Omental fat pad (tissue), 4 donors: ENCODE measurements at places on chromosomes 3 and 15. TPM values are rescaled to one million over a fixed set of nuclear protein-coding genes. Genes with fewer than 3 reads are reported as not detected.

Gene RBSN
- 24.0 TPM for total RNA-seq

Gene ROBO2
- 1.3 TPM for total RNA-seq

Gene MTMR10
- 50.8 TPM for total RNA-seq

Gene ANKUB1
- not detected for total RNA-seq

Gene GOLGA8H
- total RNA-seq: 1.2 TPM

Gene ADAMTS7
- 6.1 TPM for total RNA-seq

Gene DOCK3
- 2.5 TPM for total RNA-seq

DNA sequence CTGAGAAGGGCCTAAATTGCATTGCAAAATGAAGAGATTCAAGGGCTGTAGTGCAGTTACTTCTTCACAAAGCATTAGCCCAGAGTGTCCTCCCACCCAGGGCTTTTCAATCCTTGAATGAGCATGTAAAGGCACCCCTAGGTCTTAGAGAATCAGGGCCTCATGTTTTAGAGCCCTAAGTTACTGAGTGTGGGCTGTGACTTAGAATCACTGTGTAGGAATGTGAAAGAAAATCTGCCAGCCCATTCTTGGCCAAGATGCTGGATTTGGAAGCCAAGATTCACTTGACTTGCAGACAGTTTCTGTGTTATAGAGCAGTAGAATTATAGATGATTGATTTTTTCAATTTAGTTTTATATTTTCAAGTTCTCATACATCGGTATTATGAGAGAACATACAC, 153.2 kb downstream of the MYRIP start:
- no peak for DNase-seq

GRCh38 chr3:13274125-13274524, 146.0 kb downstream of the NUP210 start:
- DNase-seq: no peak

GRCh38 chr3:53303957-53304356, 43.4 kb downstream of the DCP1A start:
- no peak for DNase-seq

DNA sequence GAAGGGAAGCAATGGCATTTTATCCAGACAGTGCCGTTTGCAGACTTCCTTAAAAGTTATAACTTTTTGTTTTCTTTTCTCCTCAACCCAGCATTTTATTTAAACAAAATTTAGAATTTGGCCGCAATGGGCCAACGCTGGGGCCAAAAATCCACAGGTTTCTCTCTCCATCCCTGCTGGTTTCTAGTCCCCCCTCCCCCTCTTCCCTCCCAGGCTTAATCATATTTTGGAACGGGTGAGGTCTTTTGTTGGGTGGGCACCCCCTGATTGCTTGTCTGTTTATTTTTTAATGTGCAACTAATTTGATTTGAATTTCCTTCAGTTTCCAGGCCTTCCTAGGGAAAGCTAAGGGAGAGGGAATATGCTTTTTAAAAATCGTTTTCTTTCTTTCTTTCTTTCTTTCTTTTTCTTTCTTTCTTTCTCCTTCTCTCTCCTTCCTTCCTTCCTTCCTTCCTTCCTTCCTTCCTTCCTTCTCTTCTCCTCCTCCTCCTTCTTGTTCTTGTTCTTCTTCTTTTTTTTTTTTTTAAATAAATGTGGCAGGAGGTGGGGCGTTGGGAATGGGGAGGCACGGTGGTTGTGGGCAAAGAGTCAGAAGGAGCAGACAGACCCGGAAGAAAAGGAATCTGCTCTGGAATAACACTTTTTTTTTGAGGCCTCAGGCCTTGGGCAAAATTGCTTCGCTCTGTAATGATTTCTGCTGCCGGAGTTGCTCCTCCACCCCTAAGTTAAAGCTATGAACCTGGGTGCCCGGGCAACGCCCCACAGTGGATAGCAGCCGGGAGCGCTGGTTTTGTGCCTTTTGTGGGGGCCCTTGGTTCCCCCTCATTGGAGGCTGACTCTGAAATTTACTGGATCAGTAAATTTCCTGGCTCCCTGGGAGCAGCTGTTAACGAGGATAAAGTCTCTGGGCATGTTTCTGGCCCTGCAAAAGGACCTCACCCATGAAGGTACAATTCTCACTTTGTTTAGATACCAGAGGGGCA, 1.9 kb downstream of the FNDC3B start:
- DNase-seq: no peak

DNA sequence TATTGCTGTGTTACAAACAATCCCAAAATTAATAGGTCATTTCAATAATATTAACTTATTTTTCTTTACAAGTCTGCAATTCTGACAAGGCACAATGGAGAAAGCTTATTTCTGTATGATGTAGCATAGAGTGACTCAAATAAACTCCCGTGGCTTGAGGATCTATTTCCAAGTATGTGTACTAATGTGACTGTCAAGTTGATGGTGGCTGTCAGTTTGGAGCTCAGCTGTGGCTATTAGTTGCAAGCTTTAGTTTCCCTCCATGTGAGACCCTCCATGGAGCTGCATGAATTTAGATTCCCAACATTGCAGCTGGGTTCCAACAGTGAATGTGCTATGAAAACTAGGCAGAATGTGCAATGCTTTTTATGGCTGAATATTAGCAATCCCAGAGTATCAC, 515.5 kb upstream of the GBE1 start:
- DNase-seq: no peak

GRCh38 chr15:61680260-61681037, 379.8 kb downstream of the VPS13C start:
- no peak for DNase-seq

DNA sequence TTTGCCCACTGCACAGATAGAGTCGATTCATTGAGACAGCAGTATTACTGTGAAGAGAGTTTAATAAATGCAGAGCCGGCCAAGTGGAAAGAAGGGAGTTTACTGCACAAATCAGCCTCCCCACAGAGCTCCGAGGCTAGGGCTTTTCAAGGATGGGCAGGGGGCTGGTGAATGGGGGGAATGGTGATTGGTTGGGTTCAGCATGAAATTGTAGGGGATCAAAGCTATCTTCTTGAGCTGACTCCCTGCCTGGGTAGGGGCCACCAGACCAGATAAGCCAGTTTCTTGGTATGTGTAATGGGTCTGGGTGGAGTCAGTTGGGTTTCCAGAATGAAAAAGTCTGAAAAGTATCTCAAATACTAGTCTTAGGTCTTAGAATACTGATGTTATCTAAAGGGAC, 66.6 kb downstream of the SYNPR start:
- no peak for DNase-seq

DNA sequence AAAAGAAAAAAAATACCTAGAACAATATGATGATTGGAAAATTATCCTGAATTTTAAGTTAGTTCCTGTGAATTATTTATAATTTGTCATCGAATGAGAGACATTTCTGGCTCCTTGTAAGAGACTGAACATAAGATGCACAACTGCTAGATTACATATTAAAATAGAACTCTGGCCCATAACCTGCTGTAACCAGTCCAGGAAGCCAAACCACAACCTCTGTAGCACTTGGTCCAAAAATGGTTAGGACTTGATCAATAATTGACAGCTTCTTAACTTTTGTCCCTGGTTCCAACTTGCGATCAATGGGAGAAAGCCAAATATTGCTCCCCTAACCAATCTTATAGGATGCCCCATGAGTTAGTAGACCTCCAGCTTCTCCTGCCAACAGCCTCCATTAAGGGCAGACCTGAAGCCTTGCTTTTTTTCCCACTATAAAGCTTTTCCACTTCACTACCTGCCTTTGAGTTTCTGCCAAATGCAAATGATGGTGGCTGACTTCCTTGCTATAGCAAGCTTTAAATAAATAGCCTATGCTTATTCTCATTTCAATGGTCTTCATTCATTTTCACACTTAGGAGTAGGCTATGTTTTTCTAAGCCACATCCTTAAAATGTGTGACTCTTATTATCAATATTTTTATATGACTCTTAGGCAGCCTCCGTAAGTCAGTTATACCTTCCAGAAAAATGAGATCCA, 224.0 kb upstream of the ARHGEF26 start:
- no peak for DNase-seq

DNA sequence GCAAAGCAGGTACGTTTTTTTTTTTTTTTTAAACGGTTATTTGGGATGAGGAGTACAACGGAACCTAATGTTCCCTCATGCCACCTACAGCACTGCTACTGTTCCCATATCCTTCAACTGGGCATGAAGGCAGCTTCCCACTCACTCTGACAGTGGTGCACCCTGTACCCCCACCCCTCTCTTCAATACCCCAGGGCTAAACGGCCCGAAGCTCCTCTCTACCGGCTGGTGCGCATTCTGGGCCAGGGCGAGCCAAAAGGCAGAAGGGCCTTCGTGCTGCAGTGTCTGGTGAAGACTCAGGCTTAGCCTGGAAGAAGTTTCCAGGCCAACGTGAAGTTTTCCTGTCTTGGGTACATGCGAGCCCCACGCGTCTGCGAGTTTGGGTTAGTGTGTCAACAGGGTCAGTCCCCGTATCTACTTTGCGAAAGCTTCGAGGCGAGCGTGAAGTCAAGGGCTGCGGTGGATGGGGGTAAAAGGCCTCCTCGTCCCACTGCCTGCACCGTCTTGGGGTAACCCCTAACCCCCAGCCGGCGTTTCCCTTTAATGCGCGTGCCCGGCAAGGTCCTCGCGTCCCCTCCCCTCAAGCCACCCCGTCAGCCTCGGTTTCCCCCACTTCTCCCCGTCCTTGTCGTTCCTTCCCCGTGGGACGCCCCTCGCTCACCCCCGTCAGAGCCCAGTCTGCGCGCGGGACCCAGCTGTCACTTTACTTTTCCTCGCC, 765 bp upstream of the UBE2E2 start:
- peak; percentile 34 for DNase-seq

DNA sequence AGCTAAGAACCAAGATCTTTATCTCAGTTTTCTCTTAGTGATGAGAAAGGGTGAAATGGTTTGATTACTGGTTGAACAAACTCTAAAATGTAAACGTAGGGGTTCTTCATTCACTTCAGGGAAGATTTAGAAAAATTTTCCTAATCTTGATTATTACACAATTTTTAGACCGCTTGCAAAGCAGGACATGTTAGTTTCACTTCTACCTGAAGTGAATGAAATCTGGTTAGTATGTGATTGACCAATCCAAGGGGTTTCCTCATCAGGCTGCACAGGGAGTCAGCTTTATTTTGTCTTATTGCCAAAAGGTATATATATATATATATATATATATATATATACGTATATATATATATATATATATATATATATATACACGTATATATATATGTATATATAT, 740.4 kb downstream of the TUSC7 start:
- DNase-seq: no peak

- peak; percentile 34 for DNase-seq
Observed at GRCh38 chr3:194206320-194206719, 70.4 kb downstream of the HES1 start.

DNA sequence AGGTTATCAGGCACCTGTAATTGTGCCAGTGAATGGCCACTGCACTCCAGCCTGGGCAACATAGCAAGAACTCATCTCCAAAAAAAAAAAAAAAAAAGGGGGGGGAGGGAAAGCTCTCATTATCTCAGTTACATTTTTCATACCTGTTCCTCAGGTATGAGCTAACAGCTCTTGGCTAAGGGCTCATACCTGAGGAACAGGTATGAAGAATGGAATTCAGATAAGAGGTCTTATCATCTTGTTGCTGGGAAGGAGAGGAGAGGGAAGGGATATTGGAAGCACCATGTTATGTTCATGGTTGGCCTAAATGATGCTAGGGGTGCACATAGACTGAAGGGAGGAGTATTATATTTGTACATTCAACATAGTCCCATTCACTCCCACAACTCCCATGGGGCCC, 2.6 kb downstream of the SLC15A2 start:
- DNase-seq: no peak

- DNase-seq: no peak
Observed at GRCh38 chr3:170751899-170752293, 118.1 kb downstream of the RPL22L1 start.

- no peak for DNase-seq
Observed at GRCh38 chr3:64880916-64881315, 193.1 kb upstream of the ADAMTS9 start.

GRCh38 chr3:98780343-98780742, 17.2 kb downstream of the ST3GAL6 start:
- DNase-seq: no peak

- DNase-seq: no peak
Observed at GRCh38 chr15:64045774-64046420, 388 bp downstream of the DAPK2 start.

- DNase-seq: no peak
Observed at GRCh38 chr3:49466085-49466484, 4.0 kb upstream of the DAG1 start.

- DNase-seq: no peak
Observed at GRCh38 chr3:15241341-15241740, 35.3 kb downstream of the CAPN7 start.

DNA sequence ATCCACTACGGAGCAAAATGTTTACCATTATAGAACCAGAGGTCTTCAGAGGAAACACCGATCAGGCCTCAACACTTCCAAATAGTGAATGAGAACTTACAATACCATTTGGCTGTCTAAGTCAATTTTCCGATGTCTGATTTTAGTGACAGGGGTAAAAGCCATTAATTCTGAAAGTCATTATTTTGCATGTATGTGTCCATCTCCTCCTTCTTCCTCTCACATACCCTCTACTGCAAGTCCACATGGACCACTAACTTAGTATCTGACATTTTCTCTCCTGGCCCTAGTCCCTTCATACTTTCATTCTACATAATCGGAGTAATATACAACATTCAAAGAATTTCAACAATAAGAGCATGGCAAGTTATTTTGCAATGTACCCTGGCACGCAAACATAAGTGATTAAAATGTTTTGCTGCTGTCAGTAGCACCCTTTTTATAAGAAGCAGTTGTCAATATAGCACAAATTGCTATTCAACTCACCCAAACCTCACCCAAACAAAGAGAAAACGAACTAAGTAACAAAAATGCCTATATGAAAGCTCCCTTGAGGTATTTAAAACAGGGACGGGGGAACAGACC, 1.9 kb downstream of the TOP2B start:
- no peak for DNase-seq

DNA sequence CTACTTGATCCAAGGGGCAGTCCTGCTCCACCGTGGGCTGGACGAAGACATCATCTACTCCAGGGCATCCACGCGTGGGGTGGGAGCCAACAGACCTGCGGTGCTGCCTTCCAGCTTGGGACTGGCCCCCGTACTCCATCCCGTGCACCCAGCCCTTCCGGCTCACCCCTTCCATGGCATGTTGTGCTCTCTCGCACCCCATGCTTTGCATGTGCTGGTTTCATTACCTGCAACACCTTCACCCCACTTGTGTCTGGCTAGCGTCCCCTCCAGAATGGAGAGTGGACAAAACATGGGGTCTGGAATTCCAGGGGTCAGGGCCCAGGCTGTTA, 30.2 kb downstream of the SEMA7A start:
- no peak for DNase-seq

GRCh38 chr15:68154923-68155559, 50.1 kb downstream of the CALML4 start:
- no peak for DNase-seq

DNA sequence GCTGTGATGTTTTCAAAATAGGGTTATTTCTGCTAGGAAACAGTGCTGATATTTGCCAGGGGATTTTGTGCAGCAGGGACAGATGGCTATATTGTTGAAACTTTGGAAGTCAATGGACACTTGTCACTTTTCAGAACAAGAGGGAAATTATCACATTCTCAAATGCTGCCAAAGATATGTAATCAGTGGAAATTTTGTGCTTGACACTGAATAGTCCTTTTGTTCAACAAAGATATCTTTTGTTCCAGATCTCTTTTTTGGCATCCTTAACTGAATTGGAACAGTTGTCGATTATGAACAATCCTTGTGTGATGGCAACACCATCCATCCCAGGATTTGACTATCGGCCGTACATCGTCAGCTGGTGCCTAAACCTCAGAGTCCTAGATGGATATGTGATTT, 7.8 kb downstream of the CEP97 start:
- DNase-seq: no peak

- no peak for DNase-seq
Observed at GRCh38 chr3:126570103-126570541, 11.4 kb upstream of the C3orf22 start.
